Stimulated activated CD4-positive, alpha-beta T cell treated with anti-CD3 and anti-CD28 coated beads, Interleukin-1b, Interleukin-23, amount 100 ng/mL, for 1 hour (primary cell): ENCODE measurements at places on chromosomes 5 and 9.

DNA sequence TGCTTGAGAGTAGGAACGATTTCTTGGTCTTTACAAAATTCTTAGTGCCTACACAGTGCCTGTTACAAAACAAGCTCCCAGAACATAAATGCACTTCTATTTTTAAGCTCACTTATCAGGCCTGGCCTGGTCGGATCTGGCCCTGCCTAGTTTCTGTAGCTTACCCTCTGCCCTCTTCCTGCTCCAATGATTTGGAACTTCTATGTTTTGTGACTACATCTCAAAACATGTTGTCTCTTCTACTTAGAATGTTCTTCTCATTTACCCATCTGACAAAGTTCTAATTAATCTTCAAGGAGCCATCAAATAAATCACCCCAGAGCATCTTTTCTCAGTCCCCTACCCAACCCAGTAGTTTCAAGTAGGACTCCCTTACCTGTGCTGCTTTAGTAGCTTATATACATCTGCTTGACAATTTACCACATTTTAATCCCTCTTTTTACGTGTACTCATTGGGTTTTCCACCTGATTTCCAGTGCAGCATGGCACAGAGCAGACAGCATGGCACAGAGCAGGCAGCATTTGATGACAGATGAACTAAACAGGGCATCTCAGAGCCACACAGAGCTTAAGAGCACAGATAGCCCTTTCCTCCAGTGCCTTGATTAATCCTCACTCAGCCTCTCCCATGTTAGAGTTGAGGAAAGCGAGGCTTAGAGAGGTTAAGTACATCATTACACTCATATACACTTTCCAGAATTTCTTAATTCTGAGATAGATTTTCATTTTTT, 171.9 kb downstream of the MAPKAP1 start:
- DNase-seq, result no peak

- DNase-seq, result no peak
These were observed 122.8 kb downstream of the ARHGEF28 start for GRCh38 chr5:73748510-73749400.

- DNase-seq, result no peak
These were observed 214.9 kb downstream of the PLK2 start for GRCh38 chr5:58244819-58245475.

GRCh38 chr5:177435847-177436536, 9.5 kb downstream of the GRK6 start:
- no peak for DNase-seq

- DNase-seq, result no peak
These were observed 580.5 kb upstream of the SGCD start for GRCh38 chr5:155746367-155747038.

GRCh38 chr5:111374380-111374779, 138.0 kb downstream of the STARD4 start:
- DNase-seq, result no peak

GRCh38 chr5:95283022-95283615, 1.8 kb downstream of the MCTP1 start:
- DNase-seq, result no peak

- no peak for DNase-seq
These were observed 45.5 kb downstream of the PUM3 start for GRCh38 chr9:2798423-2798822.

DNA sequence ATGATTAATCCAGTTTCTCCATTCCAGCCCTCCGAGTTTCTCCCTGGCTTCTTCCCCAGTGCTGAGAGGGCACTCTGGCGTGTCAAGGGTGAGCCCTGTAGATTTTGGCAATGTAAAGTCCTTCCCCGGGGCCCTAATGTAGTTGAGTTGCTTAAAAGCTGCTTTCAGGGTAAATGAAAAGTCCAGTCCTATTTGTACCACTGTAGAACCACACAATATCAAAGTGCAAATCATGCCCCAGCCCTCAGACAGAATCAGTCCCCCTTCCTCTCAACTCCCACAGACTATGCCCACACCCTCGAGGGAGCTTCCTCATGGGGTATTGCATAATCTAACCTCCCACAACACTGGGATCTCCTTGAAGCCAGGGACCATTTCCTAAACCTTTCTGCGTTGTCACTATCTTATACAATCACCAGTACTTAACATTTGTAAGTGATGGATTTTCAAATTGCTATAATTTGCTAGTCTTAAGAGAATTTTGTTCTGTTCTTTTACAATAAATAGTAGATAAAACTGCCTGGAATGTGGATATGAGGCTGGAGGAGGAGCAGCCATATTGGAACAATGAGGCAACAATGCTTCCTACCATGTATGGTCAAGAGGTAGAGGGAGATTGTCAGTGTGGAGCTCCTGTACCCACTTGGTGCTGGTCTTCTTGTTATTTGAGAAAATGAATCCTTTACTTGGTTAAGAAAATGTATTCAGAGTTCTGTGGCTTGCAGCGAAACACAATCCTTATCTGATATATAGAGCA, 34.4 kb downstream of the ZNF366 start:
- DNase-seq, result no peak

- DNase-seq, result no peak
These were observed 59.6 kb upstream of the SPATA31C2 start for GRCh38 chr9:88197781-88198340.

- DNase-seq, result no peak
These were observed 494.6 kb downstream of the ARHGEF28 start for GRCh38 chr5:74120585-74120984.

- no peak for DNase-seq
These were observed 18.7 kb upstream of the RPS14 start for GRCh38 chr5:150468206-150468605.

DNA sequence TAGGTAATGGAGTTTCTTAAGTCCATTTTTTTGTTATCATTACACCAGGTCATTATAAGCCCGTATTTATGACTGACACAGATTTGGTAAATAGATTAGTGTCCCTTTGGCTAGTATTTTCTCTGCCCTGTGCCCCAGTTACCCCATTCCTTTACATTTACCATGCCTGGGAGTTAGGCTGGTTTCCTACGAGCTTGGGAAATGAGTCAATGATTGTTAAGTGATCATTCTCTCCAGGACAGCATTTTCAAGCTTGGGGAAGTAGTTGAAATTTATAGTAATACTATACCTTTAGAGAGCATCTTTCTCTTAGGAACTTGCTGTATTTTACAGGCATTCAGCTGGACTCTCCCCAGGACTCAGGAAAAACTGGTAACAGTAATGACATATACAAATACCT, 573.1 kb downstream of the TLE4 start:
- DNase-seq, result no peak

- DNase-seq, result no peak
These were observed 910.2 kb downstream of the TAF11L14 start for GRCh38 chr5:18544421-18544820.

GRCh38 chr9:116209414-116210116, 56.0 kb downstream of the PAPPA start:
- DNase-seq, result no peak

DNA sequence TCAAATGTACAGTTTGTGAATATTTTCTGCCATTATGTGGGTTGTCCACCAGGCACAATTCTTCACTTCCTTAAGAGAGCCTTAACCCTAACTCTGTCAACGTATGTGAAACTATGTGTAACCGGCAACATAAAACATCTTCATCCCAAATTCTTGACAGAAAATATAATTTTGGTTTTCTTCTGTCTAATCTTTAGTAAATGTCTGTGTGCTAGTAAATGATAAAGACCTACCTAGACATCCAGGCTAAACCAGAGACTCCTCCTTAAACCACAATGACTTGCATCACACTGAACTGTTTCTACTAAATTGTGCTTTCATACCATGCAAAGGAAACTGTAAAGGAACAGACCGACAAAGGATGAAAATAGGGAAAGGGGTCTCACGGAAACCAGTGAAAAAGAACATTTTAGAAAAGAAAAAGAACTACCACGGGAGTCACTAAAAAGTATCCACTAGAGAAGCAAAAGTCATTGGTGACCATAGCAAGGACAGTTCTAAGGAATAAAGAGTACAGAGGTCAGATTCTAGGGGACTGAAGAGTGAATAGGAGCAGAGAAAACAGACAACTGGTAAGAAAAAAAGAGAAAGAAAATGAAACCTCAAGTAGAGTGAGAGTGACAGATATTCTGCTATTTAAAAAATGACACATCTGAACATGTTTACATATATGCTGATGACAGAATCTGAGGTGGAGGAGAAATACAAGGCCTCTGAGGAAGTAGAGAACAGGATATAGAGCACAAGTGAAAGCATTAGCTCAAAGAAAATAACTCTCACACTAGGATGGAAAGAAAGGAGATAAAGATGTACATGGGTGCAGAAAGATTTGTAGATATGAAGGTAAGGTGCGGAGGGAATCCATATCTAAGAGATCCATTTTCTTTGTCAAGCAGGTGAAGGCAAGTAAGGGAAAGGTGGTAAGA, 49.4 kb downstream of the FNIP1 start:
- no peak for DNase-seq
